ENCODE measurements at places on chromosomes 4 and X.

DNA sequence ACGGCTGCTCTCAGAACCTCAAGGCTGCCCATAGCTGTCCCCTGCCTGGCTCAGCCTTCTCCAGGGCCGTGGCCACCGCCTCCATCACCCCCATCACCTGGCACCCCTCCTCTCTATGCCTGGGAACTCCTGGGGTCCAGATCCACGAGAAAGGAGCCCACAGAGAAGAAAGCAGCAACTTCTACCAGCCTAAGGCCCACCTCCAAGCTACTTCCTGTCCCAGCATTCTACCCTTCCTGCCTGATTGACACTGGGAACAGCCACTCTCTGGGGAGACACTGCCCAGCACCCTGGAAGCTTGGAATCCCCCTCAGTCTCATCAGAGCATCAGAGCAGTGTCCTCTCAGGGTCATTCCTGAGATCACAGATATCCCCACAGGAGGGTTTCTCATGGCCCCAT is 36.9 kb upstream of the PROM1 start:
- DNase-seq, result peak; percentile 39

- DNase-seq, result no peak
Observed at GRCh38 chrX:128728943-128729342, 676.7 kb upstream of the ACTRT1 start.

GRCh38 chrX:91389026-91389425 is 45.6 kb upstream of the PABPC5 start:
- no peak for DNase-seq

DNA sequence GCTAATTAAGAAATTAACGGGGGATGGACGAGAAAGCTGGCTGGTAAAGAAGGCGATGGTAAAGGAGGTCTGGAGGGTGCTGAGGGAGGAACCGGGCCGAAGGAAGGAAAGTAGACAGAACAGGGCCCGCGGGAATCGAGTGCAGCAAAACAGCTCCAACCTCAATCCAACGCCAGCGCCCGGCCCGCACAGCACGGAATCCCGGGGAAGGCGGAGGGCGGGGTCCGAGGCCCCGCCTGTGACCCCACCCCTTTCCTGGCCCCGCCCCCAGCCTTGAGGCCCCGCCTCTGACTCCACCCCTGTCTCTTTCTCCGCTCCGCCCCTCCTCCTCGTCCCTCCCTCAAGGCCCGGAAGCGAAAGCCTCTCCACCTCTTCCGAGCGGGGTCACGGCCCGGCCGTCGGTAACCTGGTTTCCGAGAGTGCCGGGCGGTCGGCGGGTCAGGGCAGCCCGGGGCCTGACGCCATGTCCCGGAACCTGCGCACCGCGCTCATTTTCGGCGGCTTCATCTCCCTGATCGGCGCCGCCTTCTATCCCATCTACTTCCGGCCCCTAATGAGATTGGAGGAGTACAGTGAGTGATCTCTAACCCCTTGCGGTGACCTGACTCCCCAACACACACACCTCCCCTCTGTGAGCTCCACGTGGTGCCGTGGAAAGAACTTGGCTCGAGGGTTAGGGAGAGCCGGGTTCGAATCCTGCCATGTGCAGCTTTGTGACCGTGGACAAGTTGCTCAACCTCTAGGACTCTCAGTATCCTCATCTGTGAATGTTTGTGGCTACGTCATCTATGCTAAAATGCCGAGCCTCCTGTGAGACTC is at the start of gene SMIM20:
SMIM20 (plus strand) TSS at position 370 of the 819 bp plus-strand sequence; CDS start at position 464, 94 bp downstream.
- DNase-seq, result peak; percentile 91

GRCh38 chr4:45569619-45570018 is 554.2 kb downstream of the GABRG1 start:
- DNase-seq, result no peak
